ENCODE measurements at places on chromosomes 5 and 9.

- no peak for DNase-seq
These were observed 14.6 kb downstream of the HSPB3 start for GRCh38 chr5:54470128-54470527.

- no peak for DNase-seq
These were observed 923.8 kb upstream of the CDH9 start for GRCh38 chr5:27962198-27962597.

- DNase-seq: no peak
These were observed 92.1 kb downstream of the CAVIN4 start for GRCh38 chr9:100669968-100670367.

DNA sequence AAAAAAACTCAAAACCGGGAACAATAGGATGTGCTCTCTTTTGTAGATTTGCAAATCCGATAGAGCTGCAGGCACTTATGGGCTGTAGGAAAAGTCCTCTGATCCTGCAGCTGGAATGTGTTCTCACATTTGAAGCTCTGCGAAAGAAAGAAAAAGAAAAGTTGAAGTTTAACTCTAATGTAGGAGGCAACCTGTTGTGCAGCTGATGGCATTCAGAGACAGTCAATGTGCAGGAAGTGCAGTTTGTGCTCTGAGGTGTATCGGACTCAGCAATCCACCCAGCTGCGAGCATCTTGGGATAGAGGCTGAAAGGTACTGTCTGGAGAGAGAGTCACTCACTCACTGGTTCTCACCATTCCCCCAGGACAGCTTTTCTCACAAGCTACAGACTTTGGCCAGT, 339.2 kb downstream of the AGTPBP1 start:
- DNase-seq: no peak

- no peak for DNase-seq
These were observed 127.1 kb downstream of the BNC2 start for GRCh38 chr9:16743375-16743774.

- DNase-seq: no peak
These were observed 6.7 kb downstream of the KIF2A start for GRCh38 chr5:62312674-62313073.

GRCh38 chr9:116274293-116274692, 120.7 kb downstream of the PAPPA start:
- no peak for DNase-seq

DNA sequence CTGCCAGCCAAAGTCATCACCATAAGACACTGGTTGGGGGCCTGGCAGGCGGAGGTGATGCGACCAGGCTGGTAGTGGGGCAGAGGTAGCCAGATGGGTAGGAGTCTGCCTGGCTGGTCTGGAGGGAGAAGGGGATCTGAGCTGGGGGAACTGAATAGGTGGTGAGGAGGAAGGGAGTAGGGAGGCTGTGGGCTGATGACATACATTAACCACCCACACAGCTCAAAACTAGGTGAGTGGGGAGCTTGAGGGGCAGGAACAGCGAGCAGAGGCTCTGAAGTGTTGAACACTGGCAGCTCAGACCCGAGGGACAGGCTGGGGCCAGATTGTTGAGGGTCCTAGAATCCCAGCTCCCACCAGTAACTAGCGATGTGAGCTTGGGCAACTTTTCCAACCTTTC, 81.0 kb downstream of the DAB2IP start:
- no peak for DNase-seq

- no peak for DNase-seq
These were observed 12.9 kb downstream of the PLPP7 start for GRCh38 chr9:131302244-131303075.

DNA sequence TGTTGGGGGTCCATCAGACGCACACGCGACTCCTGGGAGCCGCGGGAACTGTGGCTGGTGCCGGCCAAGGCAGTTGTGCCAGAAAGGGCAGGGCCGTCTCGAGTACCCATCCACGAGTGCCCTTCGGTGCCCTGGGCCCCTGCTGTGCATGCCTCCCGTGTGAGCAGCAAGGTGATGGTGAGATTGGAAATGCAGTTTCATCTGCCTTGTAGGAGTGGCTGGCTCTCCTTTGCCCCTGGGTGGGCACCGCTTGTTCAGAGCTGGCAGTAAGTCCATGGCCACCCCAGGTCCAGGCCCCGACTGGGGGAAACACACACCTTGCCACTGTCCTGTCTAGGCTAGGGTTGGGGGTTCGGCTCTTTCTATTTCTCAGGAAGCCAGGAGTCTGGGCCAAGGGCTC, 5.7 kb downstream of the NKD2 start:
- DNase-seq: no peak

- DNase-seq: no peak
These were observed 54.2 kb upstream of the HSPA9 start for GRCh38 chr5:138629392-138629791.

- no peak for DNase-seq
These were observed 10.0 kb downstream of the CMBL start for GRCh38 chr5:10297646-10298204.

GRCh38 chr9:87147839-87148238, 200.5 kb upstream of the GAS1 start:
- no peak for DNase-seq

Measured in CD4-positive, alpha-beta T cell (primary cell).